Dorsolateral prefrontal cortex (tissue), 122 donors: ENCODE measurements at places on chromosomes 7 and 10.

DNA sequence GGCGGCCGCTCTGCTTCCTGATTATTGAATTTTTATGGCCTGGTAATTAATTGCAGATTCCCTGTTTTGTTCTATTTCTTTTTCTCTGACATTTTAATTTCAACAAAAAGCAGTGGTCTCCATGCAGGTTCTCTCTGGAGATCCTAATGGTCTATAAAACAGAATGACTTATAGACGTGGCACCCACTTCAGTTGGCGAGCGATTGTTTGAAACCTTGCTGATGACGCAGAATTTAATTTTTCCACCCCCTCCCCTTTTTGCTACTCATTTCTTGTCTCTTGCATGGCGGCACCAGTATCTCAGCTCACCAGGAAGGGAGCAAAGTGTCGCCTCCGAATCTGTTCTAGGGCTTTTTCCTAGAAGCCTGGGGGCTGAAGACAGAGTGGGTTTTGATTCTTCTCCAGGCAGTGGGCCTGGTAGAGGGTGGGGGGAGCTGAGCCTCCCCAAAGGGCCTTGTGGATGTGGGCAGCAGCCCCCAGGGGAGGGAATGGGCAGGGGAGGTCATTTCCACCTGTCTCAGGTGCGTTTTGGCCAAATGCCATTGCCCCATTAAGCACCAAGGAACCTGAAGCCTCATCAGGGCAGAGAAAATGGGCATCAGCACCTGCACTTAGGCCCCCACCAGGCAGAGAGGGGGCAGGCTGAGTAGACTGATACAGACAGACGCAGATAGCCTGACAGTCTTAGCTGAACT, 3.5 kb upstream of the COMTD1 start:
- no peak for DNase-seq

GRCh38 chr7:48140001-48140681, 31.1 kb upstream of the ABCA13 start:
- DNase-seq = no peak

- no peak for DNase-seq
Measured at GRCh38 chr10:59588791-59589190, 120.9 kb downstream of the SLC16A9 start.

GRCh38 chr10:116783011-116783655, 40.8 kb upstream of the HSPA12A start:
- DNase-seq = no peak

DNA sequence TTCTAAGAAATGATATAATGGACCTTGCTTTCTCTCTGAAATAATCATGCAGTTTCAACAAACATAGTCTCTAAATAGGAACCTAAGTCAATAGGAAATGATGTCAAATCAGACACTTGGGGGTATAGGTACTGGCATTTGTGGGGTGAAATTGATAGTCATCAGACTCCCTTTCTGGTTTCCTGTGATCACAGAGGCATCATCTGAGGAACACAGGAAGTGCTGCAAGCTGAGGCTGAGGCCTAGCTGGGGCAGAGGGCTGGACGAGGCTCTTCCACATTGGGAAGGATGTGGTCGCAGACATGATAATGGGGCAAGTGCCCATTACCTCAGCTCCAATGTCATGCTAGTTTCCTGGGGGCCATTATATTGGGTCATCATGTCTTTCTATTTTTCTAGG, 33.5 kb upstream of the TARP start:
- DNase-seq = no peak

DNA sequence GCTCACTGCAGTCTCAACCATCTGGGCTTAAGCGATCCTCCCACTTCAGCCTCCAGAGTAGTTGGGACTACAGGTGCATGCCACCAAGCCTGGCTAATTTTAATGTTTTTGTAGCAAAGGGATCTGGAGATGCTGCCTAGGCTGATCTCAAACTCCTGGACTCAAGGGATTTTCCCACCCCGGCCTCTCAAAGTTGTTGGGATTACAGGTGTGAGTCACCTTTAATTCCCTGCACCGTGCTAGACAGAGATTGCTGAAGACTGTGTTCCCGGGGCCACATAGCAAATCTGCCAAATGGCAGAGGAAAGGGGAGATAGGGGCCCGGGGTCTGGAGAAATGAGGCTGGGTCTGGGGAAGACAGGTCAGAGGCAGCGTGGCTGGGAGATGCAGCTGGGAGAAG, 20.6 kb upstream of the PSMG3 start:
- no peak for DNase-seq

- DNase-seq = no peak
Measured at GRCh38 chr7:137331378-137331777, 12.2 kb downstream of the PTN start.

- DNase-seq = peak; percentile 97
Measured at GRCh38 chr7:98106647-98107312, at the start of gene LMTK2. Gene LMTK2, plus strand, starts transcription at chr7:98106862. Its CDS starts 316 bp downstream, at chr7:98107178.

- no peak for DNase-seq
Measured at GRCh38 chr10:95508730-95509129, 52.4 kb downstream of the SORBS1 start.

DNA sequence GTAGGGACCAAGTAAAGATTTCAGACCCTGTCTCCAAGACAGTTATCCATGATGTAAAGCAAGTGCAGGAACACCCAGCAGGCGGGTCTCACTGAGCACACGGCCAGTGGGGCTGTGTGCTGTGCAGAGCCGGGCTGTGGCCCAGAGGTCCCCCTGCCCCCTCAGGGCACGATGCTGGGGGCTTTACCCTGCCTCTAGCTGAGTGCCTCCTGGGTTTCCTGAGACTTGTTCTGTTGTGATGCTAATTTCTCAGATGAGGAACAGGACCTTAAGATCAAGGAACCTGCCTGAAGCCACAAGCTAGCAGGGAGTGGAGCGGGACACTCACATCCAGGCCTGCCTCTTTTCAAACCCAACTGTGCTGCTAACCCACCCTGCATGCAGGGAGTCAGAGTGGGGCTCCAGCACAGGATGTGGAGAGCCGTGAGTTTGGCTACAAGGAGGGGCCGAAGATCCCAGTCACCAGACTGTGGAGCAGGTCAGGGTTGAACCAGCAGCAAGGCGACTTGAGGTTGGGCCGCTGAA, 76.1 kb upstream of the LYZL2 start:
- no peak for DNase-seq

DNA sequence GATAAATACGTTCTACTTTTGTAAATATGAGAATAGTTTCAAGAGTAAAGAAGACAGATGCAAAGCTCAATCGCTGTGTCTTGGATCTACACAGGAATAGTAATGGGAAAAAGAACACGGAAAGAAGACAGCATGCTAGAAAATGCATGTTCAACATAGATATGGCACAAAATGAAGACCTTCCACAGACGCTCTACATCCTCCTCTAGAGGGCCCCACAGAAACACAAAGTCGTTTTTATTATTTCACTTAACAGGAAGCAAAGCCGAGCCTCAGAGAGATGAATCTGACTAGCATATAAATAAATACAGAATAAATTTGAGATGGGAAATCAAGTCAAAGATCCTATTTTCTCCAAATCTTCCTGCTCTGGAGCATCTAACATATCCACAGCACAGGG, 292.6 kb downstream of the PARD3 start:
- no peak for DNase-seq

DNA sequence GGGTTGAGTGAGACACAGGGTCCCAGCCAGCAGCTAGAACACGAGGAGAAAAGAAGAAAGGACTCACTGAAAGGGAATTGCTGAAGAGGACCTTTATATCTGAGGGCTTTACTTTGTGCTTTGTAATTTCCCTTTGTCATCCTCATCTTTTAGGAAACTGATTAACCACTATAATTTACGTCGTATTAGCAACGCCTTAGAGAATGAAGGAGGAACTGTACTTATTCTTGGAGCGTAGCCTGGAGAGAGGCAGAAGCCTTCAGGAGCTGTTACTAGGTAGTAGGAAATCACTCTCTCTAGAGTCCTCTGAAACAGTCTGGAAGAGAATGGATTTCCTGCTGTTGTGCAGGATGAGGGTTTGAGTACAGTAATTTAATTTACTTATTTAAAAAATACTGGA, 101.0 kb upstream of the STEAP1B start:
- DNase-seq = no peak

DNA sequence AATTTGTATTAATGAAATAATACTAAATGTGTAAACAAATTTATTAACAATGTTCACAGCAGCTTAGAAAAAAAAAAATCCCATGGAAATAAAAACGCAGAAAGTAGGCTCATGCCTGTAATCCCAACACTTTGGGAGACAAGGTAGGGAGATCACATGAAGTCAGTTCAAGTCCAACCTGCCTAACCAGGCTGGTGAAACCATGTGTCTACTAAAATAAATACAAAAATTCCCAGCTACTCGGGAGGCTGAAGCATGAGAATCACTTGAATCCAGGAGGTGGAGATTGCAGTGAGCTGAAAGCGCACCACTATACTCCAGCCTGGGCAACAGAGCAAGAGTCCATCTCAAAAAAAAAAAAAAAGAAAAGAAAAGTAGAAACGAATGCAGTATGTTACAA, 36.2 kb downstream of the LARP4B start:
- no peak for DNase-seq

GRCh38 chr10:130877126-130877525, 434.4 kb downstream of the TCERG1L start:
- DNase-seq = peak; percentile 40

DNA sequence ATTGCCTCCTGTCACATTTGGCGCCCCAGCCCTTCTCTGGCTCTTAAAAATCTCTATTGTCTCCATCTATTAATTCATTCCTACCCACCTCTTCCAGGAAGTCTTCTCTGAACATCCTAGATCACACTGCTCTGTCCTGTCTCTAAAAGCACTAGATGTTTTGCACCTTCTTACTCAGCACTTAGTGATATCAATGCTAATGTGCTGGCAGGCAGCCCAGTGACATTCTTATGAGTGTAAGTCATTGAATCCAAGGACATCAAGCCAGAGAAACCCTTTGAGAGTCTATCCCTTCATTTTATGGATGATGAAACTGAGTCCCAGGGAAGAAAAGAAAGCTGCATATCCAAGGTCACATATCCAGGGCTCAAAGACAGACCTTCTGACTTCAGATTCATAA, 48.3 kb upstream of the PAX2 start:
- DNase-seq = no peak

GRCh38 chr7:36854652-36855051, 130.4 kb upstream of the AOAH start:
- DNase-seq = no peak

- DNase-seq = no peak
Measured at GRCh38 chr7:92527300-92528187, 776 bp downstream of the PEX1 start.

- DNase-seq = no peak
Measured at GRCh38 chr7:85454904-85455303, 268.0 kb upstream of the SEMA3D start.

- DNase-seq = no peak
Measured at GRCh38 chr10:58755677-58756076, 243.0 kb downstream of the BICC1 start.

DNA sequence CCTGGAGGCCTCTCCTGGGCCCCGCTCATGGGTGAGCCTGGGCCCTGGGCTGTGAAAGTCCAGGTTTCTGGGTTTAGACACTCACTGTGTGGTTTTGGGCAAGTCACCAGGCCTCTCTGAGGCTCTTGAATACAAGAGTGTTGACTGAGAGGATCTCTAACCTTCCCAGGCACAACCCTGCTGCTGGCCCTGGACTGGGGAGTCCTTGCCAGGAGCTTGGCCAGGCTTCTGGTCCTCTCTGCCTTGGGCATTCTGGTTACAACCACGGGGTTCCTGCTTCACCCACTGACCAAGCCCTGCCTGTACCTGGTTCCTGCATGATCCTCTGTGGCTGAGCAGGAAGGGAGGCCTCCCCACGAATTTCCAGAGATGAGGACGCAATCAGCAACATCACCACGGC, 63.6 kb upstream of the COL13A1 start:
- no peak for DNase-seq

DNA sequence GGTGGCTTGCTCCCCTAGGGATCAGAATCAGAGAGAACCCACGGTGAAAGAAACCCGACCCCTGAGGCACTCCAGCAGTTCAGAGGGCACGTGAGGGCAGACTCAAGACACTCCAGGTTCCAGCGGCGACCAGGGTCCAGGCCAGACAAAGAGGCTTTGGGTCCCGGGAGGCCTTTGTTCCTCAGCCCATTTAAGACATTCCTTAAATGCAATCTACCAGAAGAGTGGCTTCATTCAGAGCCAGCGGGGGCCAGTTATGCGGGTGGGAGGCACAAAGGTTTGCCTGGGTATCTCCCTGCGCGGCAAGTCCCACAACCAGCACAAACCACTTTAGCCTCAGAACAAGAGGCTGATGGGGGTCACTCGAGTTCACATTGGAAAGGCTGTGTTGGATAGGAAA, 53.6 kb downstream of the AFAP1L2 start:
- DNase-seq = no peak

- DNase-seq = no peak
Measured at GRCh38 chr10:70038923-70039322, 13.7 kb upstream of the MACROH2A2 start.

GRCh38 chr7:110347081-110347480, 743.8 kb upstream of the LRRN3 start:
- DNase-seq = no peak

GRCh38 chr7:157869793-157870192, 533.0 kb downstream of the DNAJB6 start:
- no peak for DNase-seq

GRCh38 chr7:149070372-149071125, 20.0 kb downstream of the ZNF786 start:
- no peak for DNase-seq

DNA sequence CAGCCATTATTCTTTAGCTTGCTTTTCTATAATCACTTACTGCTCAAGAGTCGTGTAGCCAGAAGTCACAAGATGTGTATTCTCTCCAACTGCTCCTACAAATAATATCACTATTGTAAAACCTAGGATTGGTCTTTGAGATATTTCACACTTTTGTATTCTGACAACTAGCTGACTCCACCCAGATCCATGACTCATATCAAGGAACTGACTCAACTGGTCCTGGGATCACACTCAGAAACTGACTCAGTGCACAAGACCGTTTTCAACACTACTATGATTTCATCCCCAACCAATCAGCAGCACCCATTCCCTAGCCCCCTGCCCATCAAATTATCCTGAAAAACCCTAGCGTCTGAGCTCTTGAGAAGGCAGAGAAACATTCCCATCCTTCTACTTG, 56.5 kb upstream of the ORC5 start:
- DNase-seq = no peak

GRCh38 chr10:62749093-62749683, 55.3 kb upstream of the ADO start:
- no peak for DNase-seq

- no peak for DNase-seq
Measured at GRCh38 chr10:71615538-71616329, 103.8 kb downstream of the C10orf105 start.

GRCh38 chr10:26937371-26937770, 76.6 kb upstream of the ABI1 start:
- DNase-seq = no peak

- DNase-seq = no peak
Measured at GRCh38 chr7:80916770-80917741, 1.8 kb downstream of the SEMA3C start.
